Activated CD4-positive, alpha-beta T cell treated with anti-CD3 and anti-CD28 coated beads, Interleukin-2, amount 50 U/mL, for 4 hours (primary cell): ENCODE measurements at places on chromosomes 11 and 22.

DNA sequence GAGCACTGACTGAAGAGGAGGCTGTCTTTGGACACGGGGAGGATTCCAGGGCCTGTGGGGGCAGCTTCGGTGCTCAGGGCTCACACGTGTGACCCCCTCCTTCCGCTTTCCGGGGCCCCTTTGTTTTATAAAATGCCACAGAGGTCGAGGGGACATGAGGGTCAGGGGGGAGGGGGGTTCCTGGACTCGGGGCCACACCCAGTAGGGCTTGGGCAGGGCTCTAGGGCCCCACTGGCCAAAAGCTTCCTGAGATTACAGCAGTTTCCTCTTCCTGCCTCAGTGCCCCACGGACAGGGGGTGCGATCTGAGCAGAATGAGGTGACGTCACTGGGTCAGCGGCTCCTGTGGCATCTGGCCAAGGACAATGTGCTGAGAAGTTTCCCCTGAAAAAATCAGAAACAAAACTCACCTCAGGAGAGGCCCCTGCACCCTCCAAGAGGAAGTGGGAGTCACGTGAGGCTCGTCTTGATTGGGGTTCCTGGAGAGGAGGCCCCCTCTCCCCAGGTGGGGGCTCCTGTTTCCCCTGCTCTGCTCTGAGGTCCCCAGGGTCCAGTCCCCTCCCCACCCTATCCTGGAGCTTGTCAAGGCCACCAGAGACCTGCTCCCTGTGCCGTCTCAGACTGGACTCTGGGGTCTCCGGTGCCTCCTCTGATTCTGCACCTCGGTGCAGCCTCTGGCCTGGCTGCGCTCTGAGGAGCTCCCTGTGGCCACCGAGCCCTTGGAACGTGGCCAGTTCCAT is 6.4 kb upstream of the IFITM3 start:
- DNase-seq: peak; percentile 27

DNA sequence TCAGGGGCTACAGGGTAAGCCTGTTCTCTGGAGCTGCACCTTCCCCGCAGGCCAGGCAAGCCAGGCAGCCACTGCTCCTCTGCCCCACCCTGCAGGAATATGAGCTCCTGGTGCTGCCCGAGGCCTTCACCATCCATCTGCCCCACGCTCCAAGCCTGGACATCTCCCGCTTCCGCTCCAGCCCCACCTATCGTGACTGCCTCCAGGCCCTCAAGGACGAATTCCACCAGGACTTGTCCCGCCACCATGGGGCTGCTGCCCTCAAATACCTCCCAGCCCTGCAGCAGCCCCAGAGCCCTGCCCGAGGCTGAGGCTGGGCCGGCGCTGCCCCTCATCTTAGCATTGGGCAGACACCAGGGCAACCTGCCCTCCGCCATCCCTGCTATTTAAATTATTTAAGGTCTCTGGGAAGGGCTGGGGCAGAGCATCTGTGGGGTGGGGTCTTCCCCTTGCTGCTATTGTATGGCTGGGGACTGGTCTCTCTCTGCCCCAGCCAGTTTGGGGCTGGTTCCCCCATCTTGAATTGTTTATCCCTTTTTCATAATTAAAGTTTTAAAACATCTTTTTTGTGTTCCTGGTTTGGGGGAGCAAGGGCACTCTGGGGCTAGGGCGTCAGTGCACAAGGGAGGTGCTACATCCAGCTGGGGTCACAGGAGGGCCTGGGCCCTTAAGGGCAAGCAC is 6.2 kb downstream of the LARGE2 start:
- no peak for DNase-seq

- DNase-seq: no peak
These were observed 24.9 kb downstream of the CLPB start for GRCh38 chr11:72409458-72409857.

DNA sequence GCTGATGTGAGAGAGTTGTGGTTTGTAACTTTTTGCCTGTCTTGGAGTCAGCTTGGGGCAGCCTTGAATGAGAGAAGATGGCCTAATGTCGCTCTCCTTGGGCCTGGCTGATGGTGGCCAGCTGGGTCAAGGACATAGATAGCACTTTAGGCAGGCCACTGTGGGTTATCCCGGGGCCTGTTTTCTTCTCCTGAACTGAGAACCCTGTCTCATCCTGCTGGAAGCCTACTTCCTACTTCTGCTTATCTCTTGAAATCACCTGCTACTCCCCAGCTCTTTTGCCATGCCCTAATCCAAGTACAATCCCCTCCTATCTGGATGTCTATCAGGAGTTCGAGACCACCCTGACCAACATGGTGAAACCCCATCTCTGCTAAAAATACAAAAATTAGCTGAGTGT is 49.5 kb downstream of the OSBP2 start:
- DNase-seq: no peak

- no peak for DNase-seq
These were observed 73.6 kb upstream of the GDPD4 start for GRCh38 chr11:77375107-77375506.

DNA sequence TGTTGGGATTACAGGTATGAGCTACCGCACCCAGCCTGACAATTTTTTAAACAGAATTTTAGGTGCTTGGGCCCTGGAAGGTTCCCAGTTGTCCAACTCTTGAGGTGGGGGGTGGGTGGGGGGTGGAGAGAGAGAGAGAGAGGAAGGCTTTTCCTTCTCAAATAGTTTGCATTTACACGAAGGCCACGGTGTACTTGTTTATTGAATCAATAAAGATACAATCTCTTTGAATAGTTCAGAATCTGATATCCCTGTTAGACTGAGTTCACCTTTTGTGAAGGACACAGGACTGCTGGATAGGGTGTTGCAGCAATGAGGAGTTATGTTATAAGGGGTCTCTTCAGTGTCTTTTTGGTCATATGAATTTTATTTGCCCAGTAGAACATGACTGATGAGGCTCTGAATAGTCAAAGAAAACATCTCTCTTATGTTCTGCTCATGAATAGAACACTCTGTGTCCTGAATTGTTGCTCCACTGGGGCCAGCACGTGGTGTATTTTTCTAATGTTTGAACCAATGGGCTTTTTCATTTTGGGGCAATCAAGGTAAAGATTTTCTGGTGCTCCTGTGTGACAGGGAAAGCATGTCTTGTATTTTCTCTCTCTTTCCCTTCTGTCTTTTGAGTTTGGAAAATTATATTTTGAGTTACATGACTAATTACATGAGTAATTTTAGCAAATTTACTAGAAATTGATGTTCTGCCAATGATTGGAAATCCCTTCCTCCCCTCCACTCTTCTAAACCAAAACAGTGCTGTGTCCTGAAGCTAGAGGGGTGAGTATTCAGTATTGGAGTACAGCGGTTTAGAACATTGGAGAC is 61.7 kb downstream of the PTPRJ start:
- no peak for DNase-seq

DNA sequence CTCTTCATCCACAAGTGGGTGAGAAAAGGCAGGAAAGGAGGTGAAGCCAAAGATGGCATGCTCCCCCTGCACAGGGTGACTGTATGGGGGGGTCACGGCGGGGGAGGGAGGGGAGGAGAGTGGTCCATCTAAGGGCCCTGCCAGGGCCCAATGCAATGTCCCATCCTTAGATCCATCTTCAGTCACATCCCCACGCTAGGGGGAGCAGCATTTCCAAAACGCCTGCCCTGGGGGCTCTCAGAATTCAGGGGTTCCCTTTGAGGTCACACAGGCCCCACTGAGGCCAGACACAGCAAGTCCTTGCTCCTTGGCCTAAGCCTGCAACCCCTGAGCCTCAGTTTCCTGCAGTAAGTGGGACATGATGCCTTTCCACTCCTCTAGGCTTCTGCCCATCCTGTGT is 52.4 kb downstream of the RTN4R start:
- no peak for DNase-seq
